ENCODE measurements at places on chromosomes 4 and X.

DNA sequence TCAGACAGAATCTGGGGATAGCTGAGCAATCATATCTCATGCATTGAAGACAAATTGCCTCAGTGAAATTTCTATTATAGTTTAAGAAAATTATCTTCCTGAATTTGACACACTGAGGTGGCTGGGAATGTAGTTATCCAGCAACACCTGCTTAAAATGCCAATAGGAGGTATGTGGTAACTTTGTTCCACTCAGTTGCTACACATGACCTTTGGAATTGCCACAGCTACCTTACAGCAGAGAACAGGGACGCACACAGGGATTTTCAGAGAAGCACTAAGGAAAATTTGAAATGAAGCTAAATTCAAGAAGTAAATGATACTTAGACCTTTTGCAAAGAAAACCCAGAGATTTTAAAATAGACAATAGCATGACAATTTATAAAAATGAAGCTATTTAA lies 264.6 kb downstream of the IL1RAPL1 start:
- DNase-seq = no peak

DNA sequence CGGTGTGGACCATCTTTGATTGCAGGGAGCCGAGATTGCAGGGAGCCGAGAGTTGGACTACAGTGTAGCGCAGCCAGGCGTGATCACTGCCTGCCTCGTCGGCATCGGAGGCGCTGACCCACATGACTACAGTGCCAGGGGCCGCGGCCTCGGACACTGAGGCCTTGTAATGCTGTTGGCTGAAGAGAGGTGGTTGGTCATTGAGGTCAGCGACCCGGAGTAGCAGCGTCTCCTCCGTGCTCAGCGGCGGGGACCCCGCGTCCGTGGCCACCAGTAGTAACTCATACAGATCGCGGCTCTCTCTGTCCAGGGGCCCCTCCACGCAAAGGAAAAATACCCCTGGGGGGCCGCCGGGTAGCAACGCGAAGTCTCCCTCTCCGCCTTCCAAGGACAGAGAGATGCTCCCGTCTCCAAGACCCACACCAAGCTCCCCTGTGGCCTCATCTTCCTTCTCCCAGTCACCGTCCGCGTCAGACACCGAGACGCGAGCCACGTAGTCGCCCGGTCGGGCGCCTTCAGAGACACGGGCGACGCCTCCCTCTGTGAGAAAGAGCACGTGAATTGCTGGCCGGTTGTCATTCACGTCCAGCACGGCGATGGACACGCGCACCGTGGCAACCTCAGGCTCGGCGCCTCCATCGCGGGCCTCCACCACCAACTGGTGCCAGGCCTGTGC lies 1.9 kb downstream of the DCHS2 start:
- no peak for DNase-seq

DNA sequence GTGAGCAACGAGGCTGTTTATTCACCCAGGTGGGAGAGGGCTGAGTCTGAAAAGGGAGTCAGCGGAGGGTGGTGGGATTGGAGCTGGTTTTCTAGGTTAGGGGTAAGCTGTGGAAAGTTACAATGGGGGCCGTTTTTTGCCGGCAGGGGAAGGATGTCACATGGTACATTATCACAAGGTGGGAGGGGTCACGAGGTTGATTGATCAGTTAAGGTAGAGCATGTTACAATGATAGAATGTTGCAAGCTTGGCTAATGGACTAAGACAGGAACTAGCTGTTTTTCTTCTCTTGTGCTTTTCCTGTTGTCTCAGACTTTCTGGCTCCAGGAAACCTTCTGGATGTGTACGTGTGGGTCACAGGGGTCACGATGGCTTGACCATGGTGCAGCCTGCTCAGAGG lies 536.3 kb upstream of the HTR2C start:
- DNase-seq = no peak

DNA sequence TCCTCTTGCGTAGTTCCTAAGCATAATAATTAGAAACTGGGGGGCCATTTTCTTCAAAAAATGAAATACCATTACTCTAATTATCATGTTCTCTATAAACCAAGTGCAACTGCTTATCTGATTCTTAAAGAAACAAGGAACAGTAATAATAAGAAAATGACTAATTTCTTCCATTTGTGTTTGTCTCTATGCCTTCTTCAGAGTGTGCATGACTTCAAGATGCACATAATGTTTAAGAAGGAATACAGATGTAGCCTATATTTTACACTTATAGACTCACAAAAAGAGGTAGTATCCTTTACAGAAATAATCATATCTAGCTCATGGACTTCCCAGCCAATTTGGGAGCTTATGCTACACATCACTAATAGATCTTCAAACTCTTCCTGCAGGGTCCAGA lies 131.7 kb downstream of the CHRNA9 start:
- DNase-seq = no peak

Measured in GOT3 (cell line).